ENCODE measurements at places on chromosomes 6 and 20.

GRCh38 chr6:151481786-151482185, 12.0 kb upstream of the CCDC170 start:
- DNase-seq: no peak

DNA sequence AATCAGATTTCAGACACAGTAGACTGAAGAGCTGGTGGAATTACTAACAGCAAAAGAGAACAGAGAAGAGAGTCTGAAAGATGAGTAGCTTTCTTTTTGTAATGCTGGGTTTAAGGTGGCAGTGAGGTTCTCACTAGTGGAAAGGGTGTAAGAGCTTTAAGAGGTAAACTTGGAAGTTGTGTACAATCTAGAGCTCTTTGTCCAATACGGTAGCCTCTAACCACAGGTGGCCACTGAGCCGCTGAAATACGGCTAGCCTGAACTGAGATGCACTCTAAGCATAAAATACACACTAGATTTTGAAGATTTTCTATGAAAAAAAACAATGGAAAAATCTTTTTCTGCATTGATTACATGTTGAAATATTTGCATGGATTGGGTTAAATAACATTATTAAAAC, 4.0 kb downstream of the ELOVL2 start:
- DNase-seq: no peak

GRCh38 chr20:41168281-41169161, 31.2 kb downstream of the PLCG1 start:
- no peak for DNase-seq

- DNase-seq: no peak
These were observed 36.7 kb upstream of the RIPOR2 start for GRCh38 chr6:24972311-24972958.

- DNase-seq: no peak
These were observed 131.5 kb upstream of the KCNK16 start for GRCh38 chr6:39453956-39454524.

DNA sequence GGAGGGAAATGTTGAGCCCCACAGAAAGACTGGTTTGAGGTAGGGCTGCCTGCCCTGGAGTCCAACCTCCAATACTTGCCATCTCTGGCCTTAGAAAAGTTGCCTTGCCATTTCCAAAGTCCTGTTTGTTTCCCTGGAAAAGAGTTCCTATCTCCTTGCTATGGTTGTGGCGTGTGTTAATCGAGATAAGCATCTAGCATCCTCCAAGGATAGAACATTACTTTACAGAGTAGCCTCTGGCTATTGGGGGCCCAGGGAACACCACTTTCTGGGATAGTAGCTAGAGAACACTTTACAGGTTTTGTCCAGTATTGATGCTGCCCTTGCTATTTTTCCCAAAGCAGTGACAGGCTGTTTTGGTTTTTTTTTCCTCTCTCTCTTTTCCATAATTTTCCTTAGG, 57.4 kb upstream of the SASH1 start:
- DNase-seq: no peak

GRCh38 chr6:36599791-36600209, 5.6 kb downstream of the SRSF3 start:
- no peak for DNase-seq

DNA sequence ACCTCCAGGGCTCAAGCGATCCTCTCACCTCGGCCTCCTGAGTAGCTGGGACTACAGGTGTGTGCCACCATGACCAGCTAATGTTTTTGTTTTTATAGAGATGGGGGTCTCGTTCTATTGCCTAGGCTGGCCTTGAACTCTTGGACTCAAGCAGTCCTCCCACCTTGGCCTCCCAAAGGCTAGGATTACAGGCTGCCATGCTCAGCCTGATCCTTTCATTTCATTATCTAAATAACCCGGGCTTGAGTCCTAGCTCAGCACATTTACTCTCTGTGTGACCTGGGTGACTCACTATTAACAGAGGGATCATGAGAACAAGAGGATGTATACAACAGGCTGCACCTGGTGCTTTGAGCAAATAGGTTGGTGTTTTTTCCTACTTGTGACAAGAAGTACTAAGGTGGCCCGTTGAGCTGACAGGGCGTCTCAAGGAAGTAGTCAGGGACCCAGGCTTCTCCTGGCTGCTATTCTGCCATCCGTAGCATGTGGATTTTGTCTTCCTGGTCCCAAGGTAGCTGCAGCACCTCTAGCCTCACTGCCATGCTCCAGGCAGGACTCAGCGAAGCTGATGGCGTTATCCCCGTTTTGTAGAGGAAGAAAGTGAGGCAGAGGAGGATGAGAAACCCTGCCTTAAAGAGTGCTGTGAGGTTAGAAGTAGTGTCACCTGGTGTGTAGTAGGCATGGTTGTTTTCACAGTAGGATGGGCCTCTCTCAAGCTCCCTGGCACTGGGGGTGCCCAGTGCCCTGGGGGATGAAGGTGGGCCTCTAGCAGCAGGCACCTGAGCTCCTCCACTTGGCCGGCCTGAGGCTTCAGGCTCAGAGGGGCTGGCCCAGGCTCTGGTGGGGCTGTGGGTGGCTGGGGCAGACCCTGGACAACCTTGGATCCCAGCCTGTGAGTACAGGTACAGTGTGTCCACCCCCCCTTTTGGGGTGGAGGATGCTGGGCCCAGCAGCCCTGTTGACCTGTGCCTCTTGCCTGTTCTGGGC, 62.4 kb downstream of the ADNP start:
- DNase-seq: no peak

- no peak for DNase-seq
These were observed 72.6 kb upstream of the PLEKHG1 start for GRCh38 chr6:150527100-150527499.

DNA sequence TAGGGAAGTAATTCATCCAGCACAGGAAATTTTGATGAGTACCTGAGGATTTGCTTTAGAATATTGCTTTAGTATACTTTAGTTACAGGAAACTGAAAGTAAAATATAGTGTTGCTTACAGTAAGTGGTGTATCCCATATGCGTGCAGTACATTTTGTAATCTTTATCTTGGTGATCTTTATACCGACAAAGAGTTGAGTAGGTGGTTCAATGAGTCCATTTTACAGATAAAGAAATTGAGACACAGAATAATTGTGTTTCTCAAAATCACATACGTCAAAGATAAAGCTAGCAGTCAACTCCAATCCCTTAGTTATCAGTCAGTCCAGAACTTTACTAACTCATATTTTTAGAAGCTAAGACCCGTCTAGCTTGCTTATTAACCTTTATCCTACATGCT, 65.8 kb upstream of the E2F3 start:
- no peak for DNase-seq

DNA sequence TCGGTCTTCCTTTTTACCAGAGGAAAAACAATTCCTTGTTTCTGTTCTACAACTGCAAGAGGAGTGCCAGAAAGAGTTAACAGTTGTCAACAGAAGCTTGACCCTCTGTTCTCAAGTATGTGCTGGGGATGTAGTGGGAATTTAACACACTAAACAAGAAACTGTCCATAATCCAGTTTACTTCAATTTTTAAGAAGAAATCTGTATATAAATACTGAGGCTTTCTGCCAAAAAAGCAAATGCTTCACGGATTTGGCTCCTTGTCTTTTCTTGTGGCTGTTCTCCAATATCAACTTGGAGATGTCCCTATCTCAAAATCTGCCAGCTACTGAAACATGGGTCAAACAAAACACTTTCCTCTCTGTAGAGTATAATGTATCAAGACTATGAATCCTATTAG, 26.8 kb downstream of the REV3L start:
- no peak for DNase-seq

DNA sequence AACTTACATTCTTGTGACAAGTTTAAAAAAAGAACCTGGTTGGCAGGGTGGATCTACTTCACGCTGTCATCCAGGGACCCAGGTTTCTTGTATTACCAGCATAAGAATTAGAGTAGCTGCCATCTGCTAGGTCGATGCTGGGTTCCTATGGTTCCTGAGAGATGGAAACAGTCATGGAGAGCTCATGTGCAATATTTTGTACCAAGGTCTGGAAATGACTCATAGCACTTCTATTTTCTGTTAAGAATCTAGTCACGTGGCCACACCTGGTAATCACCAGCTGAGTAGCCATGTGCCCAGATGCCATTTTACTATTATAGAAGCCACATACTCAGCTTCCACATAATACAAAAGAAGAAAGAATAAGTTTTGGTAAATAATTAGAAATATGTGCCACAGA, 171.3 kb downstream of the CD83 start:
- DNase-seq: no peak

DNA sequence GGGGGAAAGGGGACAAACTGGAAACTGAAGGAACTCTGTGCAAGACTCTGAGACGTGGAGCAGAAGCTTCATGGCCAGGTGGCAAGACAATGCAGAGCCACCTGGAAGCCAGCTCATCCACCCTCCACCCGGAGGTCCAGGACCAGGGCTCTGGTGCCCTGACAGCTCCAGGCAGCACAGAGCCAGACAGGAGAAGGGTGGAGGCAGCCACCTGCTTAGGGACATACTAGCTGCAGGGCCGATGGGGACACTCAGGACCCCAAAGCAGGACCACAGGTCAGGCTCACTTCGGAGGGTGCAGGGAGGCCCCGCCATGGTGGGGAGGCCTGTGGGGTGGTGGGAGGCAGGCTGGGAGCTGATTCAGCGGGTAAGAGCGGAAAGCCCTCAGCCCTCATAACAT, 19.0 kb upstream of the SLC22A3 start:
- DNase-seq: no peak

- no peak for DNase-seq
These were observed 23.6 kb downstream of the HMGN4 start for GRCh38 chr6:26561533-26562466.

- no peak for DNase-seq
These were observed 279.7 kb downstream of the CDC5L start for GRCh38 chr6:44667226-44667625.

DNA sequence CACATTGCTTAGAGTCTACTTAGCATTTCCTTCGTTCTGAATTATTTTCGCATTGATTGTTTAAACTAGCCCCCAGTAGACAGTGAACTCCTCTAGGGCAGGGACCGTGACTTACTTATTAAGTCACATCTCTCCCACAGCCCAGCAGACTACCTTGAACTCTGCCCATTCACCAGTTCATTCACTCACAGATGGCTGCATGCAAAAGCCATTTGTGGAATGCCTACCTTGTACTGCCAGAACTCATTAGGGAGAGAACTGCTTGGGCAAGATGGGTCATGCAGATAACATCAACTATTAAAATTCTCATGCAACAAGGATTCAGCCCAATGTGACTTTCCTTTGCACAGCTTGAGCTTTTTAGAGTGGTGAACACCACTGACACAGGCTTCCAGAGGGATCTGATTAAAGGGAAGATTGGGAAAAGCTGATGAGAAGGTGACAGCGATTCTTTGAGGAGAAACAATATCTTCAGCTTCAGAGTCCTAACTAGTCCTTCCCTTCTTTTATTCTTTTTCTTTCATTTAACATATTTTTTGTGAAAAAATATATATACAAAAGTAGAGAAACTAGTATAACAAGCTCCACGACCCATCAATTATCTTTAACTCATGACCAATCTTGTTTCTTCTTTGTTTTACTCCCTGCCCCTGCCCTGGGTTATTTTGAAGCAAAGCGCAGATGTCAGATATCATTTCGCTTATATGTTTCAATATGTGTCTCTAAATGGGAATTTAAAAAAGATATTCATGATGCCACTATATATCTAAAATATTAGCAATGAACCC, 273.9 kb downstream of the CDC5L start:
- DNase-seq: no peak

- no peak for DNase-seq
These were observed 123.7 kb downstream of the MRPL14 start for GRCh38 chr6:44003345-44004061.

DNA sequence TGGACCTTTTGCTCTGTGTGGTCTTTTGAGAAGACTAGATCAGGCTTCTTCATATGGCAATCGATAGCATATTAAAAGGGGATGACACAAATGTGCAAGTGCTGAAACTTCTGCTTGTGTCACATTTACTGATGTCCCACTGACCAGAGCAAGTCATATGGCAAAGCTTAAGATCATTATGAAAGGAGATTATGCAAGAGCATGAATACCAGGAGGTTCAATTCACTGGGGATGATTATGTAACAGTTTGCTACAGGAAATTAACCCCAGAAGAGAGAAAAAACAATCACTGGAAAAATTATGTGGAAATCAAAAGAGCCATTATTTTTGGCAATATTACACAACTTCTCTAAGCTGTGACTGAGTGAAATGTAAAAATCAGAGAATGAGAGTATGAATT, 13.7 kb upstream of the PRDM13 start:
- no peak for DNase-seq

DNA sequence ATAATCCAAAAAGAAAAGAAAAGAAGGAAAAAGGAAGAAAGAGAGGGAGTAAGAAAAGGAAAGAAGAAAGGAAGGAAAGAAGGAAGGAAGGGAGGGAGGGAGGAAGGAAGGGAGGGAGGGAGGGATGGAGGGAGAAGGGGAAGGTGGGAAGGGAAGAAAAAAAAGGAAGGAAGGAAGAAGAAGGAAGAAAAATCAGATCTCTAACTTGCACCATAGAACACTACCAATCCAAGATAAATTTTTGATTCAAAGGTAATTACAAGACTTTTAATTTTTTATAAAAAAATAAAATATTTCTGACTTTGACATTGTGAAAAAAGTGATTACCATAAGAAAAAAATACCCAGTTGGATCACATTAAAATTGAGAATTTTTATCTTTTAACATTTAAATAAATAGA, 70.5 kb upstream of the NKAIN2 start:
- no peak for DNase-seq

- no peak for DNase-seq
These were observed 21.8 kb upstream of the CCND3 start for GRCh38 chr6:41963371-41963770.

GRCh38 chr6:127690092-127690491, 113.1 kb downstream of the C6orf58 start:
- no peak for DNase-seq

DNA sequence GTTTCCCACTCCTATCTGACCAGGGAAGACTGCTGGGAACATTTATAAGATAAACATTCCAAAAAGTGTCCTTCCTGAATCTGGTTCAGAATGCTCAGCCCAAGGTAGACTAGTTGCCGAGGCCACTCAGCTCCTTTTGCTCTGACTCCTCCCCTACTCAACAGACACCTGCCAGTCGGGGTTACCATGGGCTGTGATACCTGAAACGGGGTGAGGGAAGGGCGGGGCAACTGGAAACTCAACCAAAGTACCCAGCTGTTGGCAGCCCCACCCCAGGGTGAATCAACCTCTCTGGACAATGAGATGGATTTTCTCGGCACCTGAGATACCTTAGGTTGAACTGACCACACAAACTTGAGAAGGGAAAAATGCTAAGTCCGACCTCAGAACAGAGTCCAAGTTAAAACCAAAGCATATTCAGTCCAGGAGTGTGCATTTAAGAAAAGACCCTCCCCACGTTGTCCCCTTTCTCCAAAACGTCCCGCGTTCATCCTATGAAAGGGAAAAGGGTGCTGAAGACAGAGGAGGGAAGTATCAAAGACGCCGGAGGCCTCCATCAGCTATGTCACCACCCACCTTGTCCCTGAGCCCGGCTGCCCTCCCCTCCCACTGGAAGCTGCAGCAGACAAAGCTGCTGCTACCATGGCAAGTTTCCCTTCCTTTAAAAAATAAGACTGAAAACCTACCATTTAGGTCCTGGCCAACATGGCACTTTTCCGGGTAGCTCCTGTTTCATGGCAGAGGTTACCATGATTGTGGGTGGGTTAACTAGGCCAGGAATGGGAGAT, 100.1 kb downstream of the SLC23A2 start:
- DNase-seq: no peak

- no peak for DNase-seq
These were observed 26.1 kb upstream of the TBC1D7 start for GRCh38 chr6:13354331-13355042.
